ENCODE measurements at places on chromosomes 6 and 20.

- DNase-seq = no peak
These were observed 782 bp upstream of the FOXA2 start for GRCh38 chr20:22584922-22585785.

GRCh38 chr6:21297665-21298064 lies 295.9 kb upstream of the SOX4 start:
- no peak for DNase-seq

DNA sequence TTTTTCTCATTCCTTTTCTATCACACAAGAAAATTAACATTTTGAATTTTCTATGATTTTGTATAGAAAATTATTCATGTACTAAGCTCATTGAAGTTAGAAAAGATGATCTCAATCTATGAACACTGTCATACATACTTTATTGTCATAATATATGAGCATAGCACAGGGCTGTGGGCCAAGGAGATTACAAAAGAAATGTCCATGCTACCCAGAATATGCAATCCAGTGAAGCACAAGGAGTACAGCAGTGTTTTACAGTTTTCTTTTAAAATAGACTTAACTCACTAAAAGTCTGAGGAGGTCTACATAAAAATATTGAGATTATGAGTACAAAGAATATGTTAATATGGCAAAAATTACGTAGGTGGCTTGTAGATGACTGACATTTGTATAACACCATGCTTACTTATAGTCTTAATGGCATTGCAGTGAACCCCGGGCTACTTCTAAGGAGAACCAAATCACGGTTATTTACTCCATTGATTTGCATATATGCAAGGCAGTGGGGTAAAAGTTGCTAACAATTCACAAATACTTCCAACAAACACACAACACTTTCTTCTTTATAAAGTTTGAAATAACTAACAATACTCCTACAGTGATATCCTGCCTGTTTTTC lies 257.1 kb downstream of the BCKDHB start:
- peak; percentile 70 for DNase-seq

DNA sequence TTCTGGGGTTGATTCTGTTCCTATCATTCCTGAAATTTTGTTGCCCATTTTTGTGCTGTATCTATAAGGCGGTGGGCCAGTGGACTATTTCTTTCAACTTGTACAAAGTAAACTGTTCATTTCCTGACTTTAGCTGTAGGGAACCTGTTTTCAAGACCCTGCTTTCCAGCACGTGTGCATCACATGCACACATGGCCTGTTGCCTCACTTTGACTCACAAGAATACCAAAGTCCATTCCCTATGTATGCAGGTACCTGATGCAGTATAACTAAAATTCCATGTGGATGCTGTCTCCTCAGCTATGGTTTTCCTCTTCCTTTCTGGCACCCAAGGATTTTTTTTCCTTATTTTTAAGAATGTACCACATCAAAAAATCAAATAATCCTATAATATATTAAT lies 284.1 kb upstream of the MANEA start:
- no peak for DNase-seq

DNA sequence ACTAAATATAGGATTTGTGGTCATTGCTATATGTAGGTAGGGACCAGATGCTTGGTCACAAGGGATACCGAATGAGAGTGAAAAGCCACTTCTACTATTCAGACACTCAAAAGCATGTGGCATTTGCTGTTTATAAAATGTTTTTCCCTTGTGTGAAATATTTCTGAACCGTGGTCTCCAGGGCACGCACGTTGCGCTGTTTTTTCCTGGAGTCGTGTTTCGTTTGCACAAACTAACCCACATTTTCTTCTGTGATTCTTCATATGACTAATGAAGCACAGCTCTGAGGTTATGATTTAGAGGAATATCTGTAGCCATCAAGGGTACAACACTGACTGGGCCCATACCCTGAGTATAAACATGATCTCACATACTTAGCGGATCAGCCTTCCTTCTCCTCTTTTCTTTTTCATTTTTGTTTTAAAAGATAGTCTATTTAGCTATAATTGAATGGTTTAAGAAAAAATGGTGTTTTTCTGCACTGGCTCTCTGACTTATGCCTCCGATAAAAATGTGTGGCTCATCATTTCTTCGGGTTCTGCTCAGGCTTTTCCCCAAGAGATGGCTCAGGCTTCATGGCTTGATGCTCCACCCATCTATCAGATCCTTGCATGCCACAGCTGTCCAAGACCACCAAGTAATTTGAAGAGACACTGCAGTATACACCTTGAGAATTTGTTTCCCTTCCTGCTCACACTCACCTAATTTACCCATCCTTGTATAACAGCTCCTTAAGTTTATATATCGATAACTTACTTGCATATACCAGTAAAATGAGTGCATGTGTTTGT lies 59.9 kb upstream of the HBS1L start:
- no peak for DNase-seq

GRCh38 chr6:31204751-31205145 lies 34.3 kb upstream of the POU5F1 start:
- DNase-seq = peak; percentile 9

DNA sequence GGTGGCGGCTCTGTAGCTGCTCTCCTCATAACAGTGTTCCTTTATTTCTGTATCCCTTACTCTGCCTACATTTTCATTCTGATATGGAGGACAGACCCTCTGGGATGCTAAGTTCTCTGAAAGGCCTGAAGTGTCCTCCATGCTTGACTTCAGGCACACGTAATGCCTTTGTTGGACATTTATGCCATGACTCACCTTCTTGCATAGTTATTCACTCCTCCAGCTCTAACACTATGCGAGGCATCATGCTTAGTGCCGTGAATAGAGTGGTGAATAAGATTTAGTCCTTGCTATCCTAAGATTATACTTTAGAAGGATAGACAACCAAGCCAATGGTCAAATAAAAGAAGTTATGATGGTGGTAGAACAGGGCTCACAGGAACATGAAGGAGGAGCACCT lies 760.9 kb upstream of the FLRT3 start:
- no peak for DNase-seq

DNA sequence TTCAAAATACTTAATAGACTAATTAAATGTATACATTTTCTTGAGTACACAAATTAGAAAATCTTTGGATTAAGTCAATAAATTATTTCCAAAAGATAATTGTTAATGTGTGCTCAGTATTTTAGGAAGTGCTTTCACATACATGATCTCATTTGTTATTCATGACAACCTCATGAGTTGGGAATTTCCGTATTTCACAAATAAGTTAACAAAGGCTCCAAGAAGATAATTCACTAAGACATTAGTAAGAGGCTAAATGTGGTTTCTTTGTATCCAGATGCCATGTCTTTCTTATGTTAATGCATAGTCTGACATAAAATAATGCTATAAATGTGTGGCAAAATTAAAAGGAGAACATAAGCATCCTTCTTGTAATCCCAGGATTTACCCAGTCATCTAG lies 79.5 kb upstream of the TCF21 start:
- peak; percentile 69 for DNase-seq

GRCh38 chr20:2741881-2742280 lies 49.3 kb downstream of the EBF4 start:
- DNase-seq = no peak

- DNase-seq = no peak
These were observed 152.3 kb upstream of the CDH4 start for GRCh38 chr20:61099806-61100205.

- no peak for DNase-seq
These were observed 59.5 kb downstream of the BFSP1 start for GRCh38 chr20:17471606-17472187.

DNA sequence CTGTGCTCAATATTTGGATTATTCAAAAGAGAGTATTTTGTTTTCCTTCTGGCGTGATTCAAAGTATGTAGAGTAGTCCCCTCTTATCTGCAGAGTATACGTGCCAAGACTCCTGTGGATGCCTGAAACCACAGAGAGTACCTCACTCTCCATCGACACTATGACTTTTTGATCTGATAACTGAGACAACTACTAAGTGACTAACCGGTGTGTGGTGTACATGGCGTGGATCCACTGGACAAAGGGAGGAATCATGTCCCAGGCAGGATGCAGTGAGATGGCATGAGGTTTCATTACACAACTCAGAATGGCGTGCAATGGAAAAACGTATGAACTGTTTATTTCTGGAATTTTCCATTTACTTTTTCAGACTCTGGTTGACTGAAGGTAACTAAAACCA lies 112.2 kb upstream of the PDE7B start:
- DNase-seq = peak; percentile 32

DNA sequence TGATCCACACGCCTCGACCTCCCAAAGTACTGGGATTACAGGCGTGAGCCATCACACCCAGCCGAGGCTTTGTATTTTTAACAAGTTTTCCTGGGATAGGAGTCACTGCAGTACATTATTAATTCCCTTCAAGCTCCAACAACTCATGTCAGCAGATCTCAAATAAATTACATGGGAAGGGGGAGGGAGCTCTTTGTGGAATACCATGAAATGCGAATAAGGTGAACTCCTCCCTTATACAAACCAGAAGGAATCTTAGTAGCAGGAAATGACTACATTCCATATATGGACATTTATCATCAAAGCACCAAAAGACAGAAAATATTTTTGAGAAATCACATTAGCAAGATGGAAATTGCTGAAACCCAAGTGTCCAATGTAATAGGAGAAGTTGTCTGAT lies 2.9 kb downstream of the GSS start:
- DNase-seq = peak; percentile 78

- DNase-seq = no peak
These were observed 212.7 kb upstream of the FOXA2 start for GRCh38 chr20:22797103-22797502.

- DNase-seq = no peak
These were observed 96.1 kb downstream of the BMP7 start for GRCh38 chr20:57170343-57170742.

GRCh38 chr6:72401865-72402264 lies 220.0 kb upstream of the KCNQ5 start:
- DNase-seq = no peak

DNA sequence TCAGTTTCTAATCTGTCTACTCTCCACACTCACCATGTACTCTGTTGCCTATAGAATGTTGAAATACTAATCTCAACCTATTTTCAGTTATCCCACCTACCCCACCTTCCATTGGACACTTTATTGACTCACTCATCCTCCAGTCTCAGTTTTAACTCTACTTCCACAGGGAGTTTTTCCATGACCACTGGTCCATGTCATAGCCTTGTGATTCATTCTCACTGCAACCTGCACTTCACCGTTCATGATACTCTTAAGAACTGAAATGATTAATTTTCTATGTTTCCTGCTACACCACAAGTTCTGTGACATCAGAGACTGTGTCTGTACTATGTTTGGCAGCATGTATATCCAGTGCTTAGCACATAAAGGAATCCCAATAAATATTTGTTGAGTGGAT lies 122.8 kb upstream of the HSF2 start:
- no peak for DNase-seq

GRCh38 chr20:53793783-53794383 lies 200.2 kb upstream of the ZNF217 start:
- DNase-seq = no peak

DNA sequence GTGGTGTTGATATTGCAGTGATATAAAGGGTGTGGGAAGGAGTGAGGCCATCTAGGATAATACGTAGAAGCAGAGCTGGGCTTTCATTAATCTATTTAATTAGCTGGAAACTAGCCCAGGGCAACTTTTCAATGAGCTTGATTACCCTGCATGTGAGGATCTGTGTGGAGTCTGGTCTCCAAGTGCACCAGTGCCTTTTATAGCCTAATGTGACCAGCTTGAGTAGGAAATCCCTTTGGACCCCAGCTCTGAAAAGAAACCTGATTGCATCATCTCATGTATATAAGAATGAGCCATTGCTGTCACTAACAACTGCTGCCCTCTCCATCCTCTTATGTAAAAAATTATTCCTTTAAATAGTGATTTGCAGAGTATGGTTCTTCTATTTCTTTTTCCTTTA lies 72.6 kb downstream of the CD109 start:
- no peak for DNase-seq

GRCh38 chr20:41166201-41167117 lies 29.1 kb downstream of the PLCG1 start:
- DNase-seq = no peak

GRCh38 chr20:47859278-47859677 lies 74.0 kb upstream of the SULF2 start:
- peak; percentile 57 for DNase-seq

DNA sequence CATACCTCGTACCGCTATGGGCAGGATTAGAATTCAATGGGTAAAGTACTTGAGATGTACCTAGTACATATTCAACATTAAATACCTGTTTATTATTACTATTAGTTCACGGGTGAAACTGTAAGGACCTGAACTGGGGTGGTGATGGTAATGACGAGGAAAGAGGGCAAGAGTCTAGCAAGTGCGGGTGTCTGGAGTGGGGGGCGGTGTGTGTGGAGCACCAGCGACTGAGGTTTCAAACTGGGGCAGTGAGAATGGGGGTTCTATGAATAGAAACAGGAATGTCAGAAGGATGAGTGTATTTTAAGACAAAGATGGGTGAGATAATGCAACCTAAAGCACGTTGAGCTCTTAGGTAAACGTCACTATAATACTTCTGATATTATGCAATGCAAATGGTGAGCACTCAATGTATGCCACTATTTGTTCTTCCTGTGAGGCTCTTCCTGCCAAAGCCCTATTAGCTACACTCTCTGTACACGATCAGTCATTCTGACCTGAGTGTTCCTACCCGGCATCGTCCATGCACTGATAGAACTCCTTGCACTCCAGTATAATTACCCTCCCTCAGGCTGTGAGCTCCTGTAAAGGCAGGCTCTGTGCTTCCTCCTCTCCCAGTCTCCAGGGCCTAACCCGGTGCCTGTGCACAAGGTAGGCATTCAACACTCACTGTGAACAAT lies 55.0 kb downstream of the ALDH5A1 start:
- no peak for DNase-seq

DNA sequence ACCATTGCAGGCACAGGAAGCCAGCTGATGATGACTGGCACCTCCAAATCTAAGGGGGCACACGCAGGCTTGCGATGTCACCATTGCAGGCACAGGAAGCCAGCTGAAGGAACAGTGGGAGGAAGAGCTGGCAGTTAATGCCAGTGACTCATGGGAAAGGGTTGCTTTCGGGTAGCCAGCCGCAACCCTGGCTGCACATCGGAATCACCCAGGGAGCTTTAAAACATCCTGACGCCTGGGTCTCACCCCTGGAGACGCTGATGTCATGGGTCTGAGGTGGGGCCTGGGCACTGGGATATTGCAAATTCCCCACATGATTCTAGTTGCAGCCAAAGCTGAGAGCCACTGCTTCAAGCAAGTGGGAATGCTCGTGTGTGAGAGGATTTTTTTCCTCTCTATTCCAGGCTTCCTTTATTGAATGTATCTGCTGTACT lies 16.1 kb upstream of the CCN6 start:
- DNase-seq = peak; percentile 93

DNA sequence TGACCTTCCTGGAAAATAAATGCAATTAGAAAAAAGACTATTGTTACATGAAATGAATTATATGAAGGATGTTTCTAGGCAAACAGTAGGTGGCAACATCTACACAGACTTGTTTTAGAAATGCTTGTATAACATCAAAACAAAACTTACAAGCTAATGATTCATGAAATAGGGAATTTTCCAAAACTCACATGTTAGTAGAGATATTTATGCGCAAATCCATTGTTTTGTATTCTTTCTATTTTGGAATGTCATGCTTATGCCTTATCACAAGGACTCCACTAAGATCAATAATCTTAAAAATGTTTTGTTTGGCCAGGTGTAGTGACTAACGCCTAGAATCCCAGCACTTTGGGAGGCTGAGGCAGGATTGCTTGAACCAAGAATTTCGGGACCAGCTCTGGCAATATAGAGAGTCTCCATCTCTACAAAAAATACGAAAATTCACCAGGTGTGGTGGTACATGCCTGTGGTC lies 32.3 kb upstream of the LGSN start:
- DNase-seq = peak; percentile 55
